ENCODE measurements at places on chromosomes 6 and 20.
A peak's percentile ranks its signal among the peaks of the same experiment; 100 is the strongest.

GRCh38 chr20:61912665-61913422 lies 152.8 kb downstream of the TAF4 start:
- DNase-seq = no peak

GRCh38 chr6:106767271-106767670 lies 137.9 kb downstream of the QRSL1 start:
- no peak for DNase-seq

GRCh38 chr6:25303254-25303653 lies 24.1 kb downstream of the CARMIL1 start:
- DNase-seq = no peak

DNA sequence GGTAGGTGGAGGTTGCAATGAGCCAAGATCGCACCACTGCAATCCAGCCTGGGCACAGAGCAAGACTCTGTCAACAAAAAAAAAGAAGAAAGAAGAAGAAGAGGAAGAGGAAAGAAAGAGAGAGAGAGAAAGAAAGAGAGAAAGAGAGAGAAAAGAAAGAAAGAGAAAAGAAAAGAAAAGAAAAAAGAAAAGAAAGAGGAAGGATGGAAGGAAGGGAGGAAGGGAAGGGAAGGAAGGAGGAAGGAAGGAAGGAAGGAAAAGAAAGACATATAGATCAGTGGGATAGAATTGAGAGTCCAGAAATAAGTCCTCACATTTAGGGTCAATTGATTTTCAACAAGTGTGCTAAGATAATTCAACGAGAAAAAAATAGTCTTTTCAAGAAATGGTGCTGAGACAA lies 34.0 kb upstream of the SH3BGRL2 start:
- DNase-seq = no peak

GRCh38 chr6:26342106-26343004 lies 22.6 kb upstream of the BTN3A2 start:
- peak; percentile 59 for DNase-seq

GRCh38 chr20:46199198-46199597 lies 81.1 kb downstream of the CD40 start:
- no peak for DNase-seq

GRCh38 chr20:37364013-37364926 lies 18.3 kb downstream of the SRC start:
- no peak for DNase-seq

DNA sequence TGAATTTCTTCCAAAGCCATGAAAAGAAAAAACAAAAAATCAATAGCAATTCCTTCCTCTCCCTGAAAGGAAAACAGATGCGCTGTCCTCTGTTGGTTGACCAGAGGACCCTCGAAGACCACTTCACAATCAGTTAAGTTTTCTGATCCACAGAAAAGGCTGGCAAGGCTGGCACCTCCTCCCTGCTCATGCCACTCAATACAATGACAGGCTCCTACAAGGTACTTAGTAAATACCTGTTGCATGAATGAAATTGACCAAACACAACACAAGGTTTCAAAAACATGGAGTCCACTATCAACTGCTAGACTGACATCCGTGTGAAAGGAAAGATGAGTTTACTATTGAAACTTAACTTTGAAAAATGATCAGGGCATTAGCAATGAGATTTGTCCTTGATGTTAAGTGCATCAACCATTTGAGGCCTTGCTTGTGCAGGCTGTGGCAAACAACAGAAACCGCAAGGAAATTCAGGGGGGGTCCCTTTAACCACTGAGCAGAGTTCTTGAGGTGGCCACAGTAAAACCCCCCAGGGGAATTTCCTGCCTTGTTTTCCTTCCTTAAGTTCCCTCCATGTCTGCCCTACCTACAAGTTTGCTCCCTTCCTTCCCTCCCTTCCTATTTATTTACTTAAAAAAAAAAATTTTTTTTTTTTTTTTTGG lies 27.9 kb upstream of the RTF2 start:
- DNase-seq = no peak

DNA sequence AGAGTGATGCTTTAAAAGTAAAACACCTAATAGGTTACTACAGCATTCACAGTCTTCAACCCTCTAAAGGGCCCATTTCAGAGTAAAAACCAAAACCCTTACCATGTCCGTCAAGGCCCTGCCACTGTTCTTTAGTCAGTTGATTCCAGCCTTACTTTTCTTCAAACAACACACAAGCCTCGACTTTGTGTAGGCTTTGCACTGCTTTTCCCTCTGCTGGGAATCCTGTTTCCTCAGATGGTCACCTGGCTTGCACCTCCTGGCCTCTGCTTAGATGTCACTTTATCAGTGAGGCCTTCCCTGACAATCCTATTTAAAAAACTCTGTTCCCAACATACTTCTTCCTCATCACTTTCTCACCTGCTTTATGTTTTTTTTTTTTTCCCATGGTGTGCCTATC lies 77.1 kb upstream of the FLRT3 start:
- DNase-seq = no peak

GRCh38 chr6:4382362-4382853 lies 247.0 kb upstream of the ECI2 start:
- no peak for DNase-seq

- peak; percentile 78 for DNase-seq
Measured at GRCh38 chr6:33276864-33277662, at the start of gene B3GALT4. TSS of gene B3GALT4 (plus strand) at chr6:33277123. CDS start at chr6:33277420, 297 bp downstream.

- no peak for DNase-seq
Measured at GRCh38 chr6:96153775-96154174, 138.0 kb downstream of the FUT9 start.

GRCh38 chr20:36017048-36017951 lies 48.9 kb downstream of the CNBD2 start:
- no peak for DNase-seq

- no peak for DNase-seq
Measured at GRCh38 chr6:131379948-131380347, 193.1 kb upstream of the ARG1 start.

DNA sequence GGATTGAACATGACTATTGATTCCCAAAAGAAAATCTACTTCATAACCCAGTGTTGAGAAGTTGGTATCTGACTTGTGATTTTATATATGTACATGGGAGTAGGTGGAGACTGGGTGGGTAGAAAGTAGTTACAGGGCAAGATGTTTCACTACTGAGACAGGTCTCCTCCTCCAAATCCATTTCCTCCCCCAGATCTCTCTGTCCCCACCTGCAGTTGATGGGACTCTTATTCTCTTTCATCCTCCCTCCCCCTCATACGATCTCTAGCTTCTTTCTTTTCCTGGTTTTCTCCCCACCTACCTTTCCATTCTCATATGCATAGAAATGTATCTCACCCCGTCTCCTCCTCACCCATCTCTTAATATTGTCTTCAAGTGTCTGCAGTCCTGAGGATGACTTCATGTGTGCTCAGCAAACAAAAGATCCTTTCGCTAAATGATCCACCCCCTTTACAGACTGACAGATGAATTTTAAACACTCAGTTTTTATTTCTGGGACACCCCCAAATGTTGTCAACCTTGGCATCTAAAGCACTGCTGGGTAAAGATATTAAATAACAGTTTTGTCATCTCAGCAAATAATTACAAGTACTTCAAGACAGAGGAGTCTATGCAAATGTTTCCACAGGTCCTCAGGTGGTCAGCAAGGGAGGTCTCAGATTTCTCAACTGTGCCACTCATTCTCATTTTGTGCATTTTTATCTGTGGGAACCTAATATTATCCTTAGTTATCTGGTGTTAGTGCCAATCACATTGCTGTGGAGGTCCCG lies 18.7 kb upstream of the HECA start:
- no peak for DNase-seq
